ENCODE measurements at places on chromosomes 1 and 21.

DNA sequence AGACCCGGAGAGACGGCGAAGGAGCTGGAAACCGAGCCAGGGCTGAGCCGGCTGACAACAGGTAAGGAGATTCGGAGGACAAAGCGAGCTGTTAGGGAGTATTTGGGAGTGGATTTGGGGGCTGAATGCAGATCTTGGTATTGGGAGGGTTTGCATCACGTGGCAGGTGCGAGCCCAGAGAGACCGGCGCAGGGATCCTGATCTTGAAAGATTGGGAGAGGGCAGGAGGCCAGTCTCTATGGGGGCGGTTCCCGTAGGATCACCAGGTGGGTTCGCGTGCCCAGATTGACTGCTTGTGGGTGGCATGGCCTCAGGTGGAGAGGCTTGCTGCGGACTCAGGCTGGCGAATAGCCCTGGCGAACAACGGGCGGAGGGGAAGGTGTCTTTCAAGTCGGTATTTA is 204 bp downstream of the CIART start:
- DNase-seq = peak; percentile 21

- no peak for DNase-seq
Measured at GRCh38 chr1:207628776-207629175, 16.2 kb upstream of the CR1L start.

- DNase-seq = no peak
Measured at GRCh38 chr1:38050397-38051078, 3.9 kb upstream of the POU3F1 start.

DNA sequence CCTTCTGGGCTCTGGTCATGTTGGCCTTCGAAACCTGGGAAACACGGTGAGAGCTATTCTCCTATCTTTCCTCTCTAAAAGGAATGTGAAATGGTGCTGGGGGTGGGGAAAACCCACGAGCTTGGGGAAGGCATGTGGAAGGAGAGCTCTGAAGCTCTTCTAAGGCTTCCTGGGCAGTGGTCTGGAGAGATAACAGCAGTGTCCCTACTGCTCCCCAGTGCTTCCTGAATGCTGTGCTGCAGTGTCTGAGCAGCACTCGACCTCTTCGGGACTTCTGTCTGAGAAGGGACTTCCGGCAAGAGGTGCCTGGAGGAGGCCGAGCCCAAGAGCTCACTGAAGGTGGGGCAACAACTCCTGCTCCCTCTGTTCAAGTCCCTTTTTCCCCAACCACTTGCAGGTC is 2.8 kb downstream of the USP21 start:
- DNase-seq = no peak

DNA sequence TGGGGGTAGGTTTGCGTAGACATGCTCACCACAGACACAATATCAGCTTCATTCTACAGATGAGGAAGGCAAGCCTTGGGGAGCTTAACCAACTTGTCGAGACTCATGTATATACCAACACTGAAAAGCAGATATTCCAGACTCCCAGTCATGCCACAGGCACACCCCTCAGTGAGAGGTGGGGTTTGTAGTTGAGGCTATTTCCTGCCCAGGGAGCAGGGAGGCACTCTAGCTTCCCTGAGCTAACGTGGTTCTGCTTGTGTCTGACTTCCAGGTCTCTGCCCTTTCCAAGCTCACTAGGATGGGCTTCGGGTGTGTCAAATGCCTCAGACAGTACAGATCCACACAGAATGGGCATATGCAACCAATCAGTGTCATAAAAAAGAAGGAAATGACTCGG is 122.3 kb upstream of the RUNX1 start:
- no peak for DNase-seq

DNA sequence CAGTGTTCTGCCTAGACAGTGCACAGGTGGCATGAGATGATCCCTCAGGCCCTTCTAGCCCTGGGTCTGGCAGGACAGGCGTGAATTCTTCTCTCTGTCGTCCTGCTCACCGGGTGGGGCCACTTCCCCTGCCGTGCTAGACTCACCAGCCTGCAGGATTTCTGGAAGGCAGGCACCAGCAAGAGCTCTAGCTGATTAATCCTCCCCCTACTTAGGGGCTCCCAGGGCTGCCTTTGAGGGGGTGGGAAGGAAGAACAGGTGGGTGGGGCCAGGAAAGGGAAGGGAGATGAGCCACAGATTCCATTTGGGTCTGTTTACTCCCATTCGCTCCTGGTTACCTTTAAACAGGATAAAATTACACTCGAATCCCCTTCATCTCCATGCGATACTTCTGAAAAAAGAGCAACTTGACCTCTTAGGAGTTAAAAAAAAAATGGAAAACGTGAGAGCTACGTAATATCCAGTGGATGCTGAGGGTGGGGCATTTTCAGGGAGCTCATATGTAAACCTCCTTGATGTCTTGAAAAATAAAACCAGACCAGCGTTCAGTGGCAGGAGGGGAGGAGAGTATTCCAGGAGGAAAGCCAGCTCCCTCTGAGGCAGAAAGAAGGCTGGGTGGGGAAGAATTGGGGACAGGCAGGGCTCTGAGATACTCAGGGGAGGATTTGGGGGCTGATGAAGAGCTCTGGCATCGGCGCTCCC is 665.5 kb downstream of the PTPRU start:
- DNase-seq = no peak

- DNase-seq = no peak
Measured at GRCh38 chr1:55959136-55959548, 620.2 kb downstream of the PLPP3 start.

GRCh38 chr1:89945852-89946476 is 48.9 kb upstream of the ZNF326 start:
- DNase-seq = no peak

DNA sequence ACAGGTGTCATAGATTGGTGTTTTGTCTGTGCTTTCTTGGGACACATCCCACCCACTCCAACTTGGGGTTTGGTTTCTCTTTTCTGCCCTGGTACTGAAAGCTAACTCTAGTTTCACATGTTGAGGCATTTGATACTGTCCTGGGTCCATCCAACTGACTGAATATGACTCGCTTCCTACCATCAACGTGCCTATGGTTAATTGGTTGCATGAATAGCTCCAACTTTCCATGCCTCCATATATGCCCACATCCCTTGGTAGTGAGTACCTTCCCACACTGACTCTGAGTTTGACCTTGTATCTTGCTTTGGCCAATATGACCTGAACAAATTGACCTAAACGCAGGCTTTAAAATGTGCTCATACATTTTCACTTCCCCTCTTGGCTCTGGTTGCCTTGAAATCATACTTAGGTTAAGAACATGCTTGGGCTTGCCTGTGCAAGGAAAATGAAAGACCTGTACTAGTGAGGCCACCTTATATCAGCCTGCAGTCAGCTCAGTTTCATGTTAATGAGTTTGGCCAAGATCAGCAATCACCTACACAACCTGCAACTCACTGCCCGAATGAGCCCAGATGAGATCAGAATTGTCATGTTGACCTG is 81.0 kb upstream of the KCNK2 start:
- DNase-seq = no peak

DNA sequence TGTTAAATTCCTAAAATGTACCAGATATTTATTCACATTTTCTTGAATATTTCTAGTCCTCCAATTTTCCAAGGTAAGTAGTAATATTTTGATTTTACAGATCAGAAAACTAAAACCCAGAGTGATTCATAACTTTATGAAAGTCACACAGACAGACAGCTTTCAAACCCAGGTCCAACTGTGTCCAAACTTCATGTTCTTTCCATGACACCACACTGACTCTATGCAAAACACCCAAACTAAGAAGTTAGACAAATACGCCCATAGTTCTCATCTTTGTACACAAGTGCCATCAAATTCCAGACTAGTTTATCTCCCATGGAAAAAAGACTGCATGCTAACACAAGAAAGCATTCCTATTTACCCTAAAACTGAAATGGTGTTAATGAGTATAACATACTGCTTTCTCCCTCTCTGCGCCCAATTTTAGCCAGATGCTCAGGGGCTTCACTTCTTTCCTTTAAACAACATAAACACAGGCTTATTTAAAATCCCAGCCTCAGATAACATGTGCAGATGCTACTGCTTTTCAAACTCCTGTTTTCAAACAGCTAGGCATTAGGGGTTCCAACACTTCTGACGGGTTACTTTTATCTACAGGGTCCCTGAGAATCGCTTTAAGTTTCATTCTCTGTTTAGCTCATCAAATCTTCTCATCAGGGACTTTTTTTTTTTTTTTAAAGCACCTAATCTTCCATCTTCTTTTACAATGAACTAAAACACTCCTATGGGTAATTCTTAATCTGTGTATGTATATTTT is 44.6 kb downstream of the WASF2 start:
- no peak for DNase-seq

DNA sequence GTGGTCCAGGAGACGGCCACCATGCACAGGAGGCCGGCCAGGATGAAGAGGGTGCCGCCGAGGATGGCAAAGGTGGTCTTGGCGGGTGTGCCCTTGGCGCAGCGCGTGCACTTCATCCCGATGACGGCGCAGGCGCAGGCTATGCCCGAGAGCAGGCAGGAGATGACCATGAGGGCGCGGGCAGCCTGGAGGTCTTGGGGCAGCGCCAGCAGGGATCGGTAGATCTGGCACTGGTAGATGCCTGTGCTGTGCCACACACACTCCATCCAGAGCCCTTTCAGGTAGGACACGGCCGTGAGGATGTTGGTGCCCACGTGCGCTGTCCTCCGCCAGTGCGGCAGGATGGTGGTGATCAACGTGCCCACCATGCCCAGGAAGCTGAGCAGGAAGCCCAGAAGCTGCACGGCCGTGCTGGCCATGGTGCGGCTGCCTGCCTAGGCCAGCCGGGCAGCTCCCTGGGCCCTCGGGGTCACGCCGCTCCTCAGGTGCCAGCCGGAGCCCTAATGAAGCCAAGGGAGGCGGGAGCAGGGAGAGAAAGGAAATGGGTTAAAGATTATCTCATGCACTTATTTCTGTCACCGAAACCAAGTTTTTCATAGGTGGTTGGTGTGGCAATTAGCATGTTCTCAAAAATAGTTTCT is 18.5 kb downstream of the CLDN14 start:
- DNase-seq = no peak

DNA sequence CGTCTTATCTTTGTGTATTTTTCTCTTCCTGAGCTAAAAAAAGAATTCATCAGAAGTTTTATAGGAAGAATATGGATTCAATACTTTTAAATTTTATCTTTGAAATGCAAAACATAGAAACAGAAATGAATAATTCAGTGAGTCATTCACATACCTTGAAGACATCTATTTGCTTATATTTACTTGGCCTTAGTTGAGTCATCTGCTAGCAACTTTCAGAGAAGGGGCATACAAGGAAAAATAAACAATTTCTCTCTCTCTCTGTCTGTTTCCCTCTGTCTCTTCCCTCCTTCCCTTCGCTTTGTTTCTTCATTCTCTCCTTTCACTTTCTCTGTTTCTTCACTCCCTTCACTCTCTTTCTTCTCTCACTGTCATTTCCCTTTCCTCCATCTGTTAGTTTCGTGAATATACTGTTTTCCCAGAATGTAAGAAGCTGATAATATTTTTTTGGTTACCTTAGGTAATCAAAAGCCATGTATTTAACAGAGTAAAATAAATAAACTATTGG is 477.2 kb downstream of the BRINP3 start:
- no peak for DNase-seq

DNA sequence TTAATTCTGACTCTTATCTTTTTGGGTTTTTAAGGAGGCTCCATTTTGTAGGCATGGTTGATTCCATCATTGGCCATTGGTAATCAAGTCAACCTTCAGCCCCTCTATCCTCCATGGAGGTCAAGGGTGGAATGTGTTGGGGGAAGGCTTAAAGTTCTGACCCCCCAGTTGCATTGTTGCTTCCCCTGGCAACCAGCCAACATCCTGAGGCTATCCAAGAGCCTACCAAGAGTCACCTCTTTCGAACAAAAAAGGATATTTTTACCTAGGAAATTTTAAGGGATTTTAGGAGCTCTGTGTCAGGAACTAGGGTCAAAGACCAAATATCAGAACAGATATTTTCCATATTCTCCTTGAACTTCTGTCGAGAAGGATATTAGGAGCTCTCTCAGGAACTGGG is 251.8 kb downstream of the RYR2 start:
- DNase-seq = no peak

GRCh38 chr1:30064547-30064946 is 658.8 kb downstream of the MATN1 start:
- DNase-seq = no peak

- DNase-seq = no peak
Measured at GRCh38 chr1:172324761-172325160, 95.7 kb upstream of the C1orf105 start.

DNA sequence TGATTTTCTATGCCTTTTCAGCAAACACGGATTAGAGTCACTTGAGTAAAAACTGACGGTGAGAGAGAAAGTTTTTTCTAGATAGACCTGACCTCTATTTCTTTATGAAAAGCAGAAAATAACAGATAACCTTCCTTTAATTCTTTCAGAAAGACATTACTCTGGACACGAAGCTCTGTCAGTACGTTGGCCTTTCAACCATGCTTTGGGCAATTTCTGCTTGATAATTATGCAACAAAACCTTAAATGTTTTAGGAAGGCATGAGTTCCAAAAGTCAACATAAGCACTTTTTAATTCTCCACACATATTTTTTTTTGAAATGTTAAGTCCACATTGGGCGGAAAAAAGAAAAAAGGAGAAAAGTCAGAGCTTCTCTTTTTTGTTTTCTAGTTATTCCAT is 137.8 kb downstream of the AKT3 start:
- no peak for DNase-seq

- DNase-seq = no peak
Measured at GRCh38 chr1:70200065-70200464, 5.3 kb downstream of the LRRC40 start.

DNA sequence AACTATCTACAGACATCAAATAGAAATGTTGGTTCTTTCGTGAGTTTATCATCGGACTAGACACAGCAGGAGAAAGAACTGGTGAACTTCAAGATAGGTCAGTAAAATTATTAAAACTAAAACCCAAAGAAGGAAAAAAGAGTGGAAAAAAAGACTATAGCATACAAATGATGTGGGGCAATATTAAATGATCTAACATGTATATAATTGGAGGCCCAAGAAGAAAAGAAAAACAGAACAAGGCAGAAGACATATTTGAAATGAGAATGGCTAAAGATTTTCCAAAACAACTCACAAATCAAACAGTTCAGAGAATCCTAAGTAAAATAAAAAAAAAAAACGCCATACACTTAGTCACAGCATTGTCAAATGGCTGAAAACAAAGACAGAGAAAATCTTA is 101.8 kb downstream of the PCNX2 start:
- no peak for DNase-seq

DNA sequence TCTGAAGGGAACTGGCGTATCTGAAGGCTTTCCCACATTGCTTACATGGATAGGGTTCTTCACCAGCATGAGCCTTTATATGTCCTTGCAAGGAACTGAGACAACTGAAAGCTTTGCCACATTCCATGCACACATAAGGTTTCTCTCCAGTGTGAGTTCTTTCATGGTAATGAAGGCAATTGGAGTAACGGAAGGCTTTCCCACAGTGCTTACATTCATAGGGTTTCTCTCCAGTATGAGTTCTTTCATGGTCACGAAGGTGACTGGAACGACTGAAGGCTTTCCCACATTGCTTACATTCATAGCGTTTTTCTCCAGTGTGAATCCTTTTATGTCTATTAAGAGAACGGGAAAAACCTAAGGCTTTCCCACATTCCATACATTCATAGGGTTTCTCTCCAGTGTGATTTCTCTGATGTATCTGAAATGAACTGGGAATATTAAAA is 15.0 kb downstream of the ZNF124 start:
- DNase-seq = no peak

- peak; percentile 49 for DNase-seq
Measured at GRCh38 chr1:15696956-15697521, 12.9 kb downstream of the PLEKHM2 start.
